ENCODE measurements at places on chromosomes 1 and 21. TPM values are rescaled to one million over a fixed set of nuclear protein-coding genes. Genes with fewer than 3 reads are reported as not detected.

Gene KRTAP19-8
- total RNA-seq = not detected

Gene PAFAH2
- total RNA-seq = 9.0 TPM

Gene SH2D2A
- 0.51 TPM for total RNA-seq

Gene OR2T2
- total RNA-seq = not detected

Gene GLIS1
- 4.7 TPM for total RNA-seq
